ENCODE measurements at places on chromosomes 1 and 21.

DNA sequence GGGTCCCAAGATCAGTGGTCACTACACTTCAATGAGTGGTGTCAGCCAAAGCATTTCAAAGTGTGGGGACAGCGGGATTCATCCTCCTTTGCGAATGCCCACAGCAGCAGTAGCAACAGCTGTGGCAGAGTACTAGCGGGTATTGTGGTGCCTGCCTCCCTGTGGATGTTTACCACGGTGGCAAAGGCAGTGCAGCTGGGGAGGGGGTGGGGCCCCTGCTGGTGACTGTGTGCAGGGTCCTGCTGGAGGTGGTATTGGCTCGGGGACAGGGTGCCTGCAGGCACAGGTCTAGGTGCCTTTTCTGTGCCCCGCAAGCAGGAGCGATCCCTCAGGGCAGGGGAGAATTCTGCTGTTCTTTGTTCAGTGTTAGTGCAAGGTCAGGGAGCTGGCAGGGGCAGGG lies 415.7 kb downstream of the USP25 start:
- no peak for DNase-seq

- no peak for DNase-seq
These were observed 25.7 kb upstream of the CCDC190 start for GRCh38 chr1:162886705-162887104.

GRCh38 chr1:206521694-206522402 lies 14.5 kb downstream of the RASSF5 start:
- no peak for DNase-seq

DNA sequence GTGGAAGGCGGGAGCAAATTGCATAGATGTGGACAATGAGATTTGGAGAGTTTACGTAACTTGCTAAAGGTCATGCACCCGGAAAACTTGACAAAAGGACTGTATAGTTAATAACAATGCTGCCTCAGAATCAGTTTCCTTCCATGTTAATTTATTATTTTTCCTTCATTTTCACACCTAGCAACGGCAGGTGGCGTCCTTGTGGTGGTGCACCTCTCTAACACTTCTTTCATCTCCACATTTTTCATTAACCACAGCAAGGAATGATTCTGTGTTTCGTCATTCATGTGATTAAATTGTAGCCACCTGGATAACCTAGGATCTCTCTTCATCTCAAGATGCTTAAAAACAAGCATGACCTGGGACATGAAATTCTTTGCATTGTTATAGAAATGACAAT lies 2133.0 kb downstream of the NCAM2 start:
- DNase-seq: no peak

- DNase-seq: no peak
These were observed 205.5 kb downstream of the GPATCH2 start for GRCh38 chr1:217425422-217425821.

Data from frontal cortex (tissue), 4 donors.